NCI-H345 (cell line): ENCODE measurements at places on chromosomes 16 and 17.

- DNase-seq = no peak
These were observed 40.6 kb downstream of the RAB11FIP4 start for GRCh38 chr17:31431852-31432658.

DNA sequence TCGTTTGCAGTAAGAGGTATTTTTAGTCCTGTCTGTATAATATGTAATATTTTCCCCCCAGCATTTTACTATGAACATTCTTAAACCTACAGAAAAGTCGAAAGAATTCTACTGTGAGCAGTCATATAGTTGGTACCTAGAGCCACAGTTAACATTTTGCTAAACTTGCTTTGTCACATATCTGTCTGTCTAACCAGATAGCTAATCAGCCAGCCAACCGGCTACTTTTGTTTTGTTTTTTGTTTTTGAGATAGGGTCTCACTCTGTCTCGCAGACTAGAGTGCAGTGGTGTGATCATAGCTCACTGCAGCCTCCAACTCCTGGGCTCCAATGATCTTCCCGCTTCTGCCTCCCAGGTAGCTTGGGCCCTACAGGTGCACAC lies 73.3 kb downstream of the ABCC1 start:
- no peak for DNase-seq

DNA sequence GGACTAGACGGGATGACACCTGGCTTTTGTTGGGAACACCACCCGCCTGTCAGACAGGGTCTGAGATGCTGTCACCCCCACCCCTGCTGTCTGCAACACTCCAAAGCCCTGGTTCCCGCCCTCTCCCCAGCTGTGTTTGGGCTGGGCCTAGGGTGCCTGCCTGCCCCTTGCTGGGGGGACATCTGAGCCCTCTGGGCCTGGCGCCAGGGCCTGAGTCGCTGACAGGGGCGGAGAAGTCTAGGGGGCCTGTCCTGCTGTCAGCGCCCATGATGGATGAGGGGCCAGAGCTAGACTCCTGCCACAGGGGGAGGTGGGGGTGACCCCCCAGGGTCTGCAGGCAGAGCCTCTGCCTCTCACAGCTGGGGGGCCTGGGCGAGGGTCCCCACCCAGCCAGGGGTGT lies 7.6 kb upstream of the PKMYT1 start:
- DNase-seq = peak; percentile 82

GRCh38 chr16:71673582-71673973 lies 47.6 kb downstream of the MARVELD3 start:
- no peak for DNase-seq

- DNase-seq = no peak
These were observed 10.3 kb downstream of the UBE2O start for GRCh38 chr17:76442341-76443338.

GRCh38 chr16:17801068-17801467 lies 330.3 kb upstream of the XYLT1 start:
- DNase-seq = no peak

- DNase-seq = no peak
These were observed 1.8 kb downstream of the C16orf54 start for GRCh38 chr16:29743827-29744531.

DNA sequence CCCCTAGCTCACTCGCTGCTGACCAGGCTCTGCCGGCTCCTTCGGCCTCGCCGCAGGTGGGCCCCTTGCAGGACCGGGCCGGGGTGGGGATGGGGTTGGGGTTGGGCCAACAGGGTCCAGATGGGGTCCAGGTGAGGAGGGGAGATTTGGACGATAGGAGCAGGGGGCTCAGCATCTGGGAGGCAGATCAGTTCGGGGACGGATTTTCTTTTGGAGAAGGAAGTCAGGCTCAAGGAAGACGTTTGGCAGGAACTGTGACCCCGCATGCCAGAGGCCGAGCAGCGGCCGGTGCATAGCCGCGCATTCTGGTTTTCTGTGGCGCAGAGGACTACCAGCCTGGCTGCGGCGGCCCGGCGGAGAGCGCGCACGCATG lies 845 bp upstream of the ALDOA start:
- DNase-seq = no peak

DNA sequence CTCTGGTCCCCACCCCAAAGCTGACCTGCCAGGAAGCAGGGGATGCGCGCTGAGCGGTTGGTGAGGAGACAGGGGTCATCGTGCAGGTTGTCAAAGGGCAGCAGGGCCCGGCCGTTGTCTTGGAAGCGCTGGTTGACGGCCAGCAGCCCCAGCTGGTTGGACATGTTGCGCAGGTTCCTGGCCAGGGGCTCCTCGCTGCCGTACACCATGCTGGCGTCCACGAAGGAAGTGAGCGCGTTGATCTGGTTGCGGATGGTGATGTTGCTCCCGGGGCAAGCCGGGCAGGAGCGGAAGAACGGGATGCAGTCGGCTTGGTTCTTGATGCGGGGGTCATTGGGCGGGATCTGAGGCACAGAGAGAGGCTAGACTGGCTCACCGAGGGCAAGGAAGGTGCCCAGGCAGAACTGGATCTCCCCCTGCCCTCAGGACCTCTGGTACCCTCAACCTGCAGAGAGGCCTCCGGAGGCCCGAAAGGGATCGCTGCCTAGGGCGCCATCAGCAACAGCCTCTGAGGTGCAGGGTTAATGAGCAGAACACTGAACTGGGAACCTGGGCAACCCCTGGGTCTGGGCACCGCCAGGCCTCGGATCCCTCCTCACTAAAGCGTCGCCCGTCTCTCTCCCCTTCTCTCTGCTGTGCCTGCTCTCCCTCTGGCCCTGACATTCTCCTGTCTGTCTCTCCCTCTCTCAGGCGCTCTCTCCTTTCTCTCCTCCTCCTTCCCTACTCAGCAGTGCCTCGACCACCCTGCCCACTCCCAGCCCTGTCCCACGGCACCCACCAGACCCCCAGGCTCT lies 2.7 kb downstream of the MPO start:
- DNase-seq = no peak

DNA sequence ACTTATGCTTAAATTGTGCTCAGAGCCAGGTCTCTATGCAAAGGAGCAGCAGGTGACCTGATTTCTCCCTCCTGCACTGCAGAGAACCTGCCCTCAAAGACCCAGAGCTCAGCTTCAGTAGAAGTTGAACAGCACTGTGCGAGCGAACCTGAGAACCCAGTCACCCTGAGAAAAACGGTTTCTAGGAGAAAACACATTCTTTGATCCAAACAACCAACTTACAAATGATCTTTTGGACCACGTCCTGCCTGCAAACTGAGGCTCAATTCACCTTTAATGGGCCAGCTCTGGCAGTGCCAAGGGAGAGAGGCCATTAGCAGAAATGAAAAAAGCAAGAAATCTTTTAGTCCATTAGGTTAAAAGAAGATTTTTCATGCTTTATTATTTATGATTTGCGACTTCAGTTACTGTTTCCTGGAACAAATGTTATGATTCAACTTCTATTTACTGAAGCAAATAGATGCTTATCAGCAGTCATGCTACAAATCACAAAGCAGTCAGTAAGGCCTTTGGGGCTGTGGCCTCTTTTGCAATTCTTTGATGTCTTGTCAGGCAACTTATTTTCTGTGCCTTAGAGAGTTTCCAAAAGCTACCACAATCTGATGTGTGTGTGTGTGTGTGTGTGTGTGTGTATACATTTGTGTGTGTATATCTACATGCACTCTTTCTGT lies 65.7 kb upstream of the LRRC37A3 start:
- no peak for DNase-seq

DNA sequence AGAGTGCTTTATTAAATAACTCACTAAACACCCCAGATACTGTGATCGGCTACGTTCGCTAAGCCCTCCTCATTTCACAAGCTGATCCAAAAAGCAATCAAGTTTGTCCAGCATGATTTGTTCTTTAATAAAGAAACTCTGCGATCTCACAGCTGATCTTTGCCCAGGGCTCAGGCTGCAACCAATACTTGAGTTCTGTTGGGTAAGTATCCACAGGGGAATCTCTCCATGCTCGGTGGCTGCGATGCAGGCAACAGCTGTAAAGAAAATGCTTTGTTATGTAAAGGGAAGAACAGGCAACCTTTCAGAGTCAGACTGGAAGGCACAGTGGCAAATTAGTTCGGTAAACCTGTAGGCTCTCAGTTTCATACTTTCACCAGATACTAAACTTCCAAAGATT lies 67.5 kb downstream of the SHISA6 start:
- no peak for DNase-seq

DNA sequence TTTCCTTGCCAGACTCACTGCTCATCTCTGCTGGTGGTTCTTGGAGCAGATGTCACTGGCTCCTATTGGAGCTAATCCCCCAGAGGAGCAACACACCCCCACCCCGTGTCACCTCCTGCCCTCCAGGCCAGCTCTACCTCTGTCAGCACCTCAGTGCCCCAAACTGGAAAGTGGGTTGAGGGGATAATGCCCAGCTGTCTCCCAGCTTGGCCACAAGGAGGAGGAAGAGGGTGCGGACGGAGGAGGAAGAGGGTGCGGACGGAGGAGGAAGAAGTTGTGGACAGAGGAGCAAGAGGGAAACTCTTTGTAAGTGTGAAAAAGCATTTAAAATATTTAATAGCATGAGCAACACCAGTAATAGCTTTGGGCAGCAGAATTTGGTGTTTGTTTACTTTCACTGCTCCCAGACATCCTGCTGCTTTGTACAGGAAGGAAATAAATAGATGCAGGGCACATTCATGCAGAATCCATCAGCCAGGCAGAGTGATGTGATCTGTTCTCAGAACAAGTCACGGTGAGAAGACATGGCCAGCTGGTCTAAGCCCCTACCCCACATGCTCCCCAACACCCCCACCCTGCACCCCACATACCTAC lies 82.5 kb downstream of the C17orf67 start:
- DNase-seq = no peak

DNA sequence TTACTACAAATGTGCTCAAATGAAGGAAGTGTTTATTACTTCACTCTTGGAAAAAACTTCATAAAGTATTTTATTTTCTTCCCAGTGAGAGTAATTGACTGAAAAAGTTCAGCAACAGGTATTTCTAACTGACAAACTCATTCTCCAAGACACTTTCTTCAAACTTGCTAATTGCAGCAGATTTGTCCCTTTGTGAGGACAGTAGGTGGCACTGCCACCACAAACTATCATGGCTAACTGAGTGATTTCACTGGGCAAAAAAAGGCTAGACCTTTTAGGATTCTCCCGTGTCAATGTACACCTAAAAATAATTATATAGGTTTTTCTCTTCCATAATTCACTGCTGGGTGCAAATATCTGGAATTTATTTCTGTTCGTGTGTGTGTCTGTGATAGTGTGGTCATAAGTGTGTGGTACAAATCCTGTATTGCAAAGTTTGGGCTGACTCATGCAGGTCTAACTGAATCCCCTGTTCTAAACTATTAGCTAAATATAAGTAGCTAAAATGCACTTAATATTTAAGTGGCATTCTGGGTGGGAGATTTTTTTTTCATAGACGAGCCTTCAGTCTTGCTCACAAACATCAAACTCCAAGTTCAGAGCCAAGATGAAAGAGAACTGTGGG lies 3.9 kb downstream of the HS3ST3A1 start:
- DNase-seq = no peak

- no peak for DNase-seq
These were observed 83.4 kb downstream of the HIC1 start for GRCh38 chr17:2138318-2138717.

DNA sequence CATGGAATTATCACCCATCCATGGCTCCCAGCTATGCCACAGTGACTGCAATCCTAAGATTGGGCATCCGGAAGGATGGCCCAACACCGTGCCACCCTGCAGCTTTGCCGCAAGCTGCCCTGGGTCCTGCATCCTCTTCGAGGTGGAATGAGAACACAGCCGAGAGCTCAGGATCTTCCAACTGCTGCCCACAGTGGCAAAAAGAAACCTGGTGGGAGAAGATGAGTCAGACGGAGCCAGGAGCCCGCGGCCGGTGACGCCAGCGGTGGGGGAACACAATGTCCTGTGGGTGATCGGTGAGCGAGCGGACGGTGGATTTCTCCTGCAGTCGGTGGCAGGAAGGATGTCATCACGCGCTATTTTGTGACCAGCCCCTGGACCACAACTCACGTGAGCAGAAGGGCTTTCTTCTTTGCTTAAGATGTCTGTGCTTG lies 20.1 kb downstream of the CD7 start:
- DNase-seq = no peak

GRCh38 chr17:72677714-72678390 lies 414.6 kb downstream of the SLC39A11 start:
- DNase-seq = no peak

DNA sequence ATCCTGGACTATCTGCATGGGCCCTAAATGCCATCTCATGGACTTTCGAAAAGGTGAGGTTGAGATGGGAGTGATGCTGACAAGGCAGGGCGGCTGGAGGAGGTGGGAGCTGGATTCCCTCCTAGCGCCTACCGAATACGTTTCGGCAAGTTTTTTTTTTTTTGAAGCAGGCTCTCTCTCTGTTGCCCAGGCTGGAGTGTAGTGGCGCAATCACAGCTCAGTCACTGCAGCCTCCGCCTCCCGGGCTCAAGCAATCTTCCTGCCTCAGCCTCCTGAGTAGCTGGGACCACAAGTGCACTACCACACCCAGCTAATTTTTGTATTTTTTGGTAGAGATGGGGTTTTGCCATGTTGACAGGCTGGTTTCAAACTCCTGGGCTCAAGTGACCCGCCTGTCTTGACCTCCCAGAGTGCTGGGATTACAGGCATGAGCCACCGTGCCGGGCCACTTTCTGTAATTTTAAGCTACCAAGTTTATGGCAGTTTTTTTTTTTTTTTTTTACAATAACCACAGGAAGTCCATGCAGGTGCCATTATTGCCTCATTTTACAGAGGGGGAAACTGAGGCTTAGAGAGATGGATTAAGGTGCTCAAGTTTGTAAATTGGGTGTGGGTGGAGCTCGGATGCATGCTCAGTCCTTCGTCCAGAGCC lies 246.4 kb downstream of the PRKCA start:
- DNase-seq = no peak

DNA sequence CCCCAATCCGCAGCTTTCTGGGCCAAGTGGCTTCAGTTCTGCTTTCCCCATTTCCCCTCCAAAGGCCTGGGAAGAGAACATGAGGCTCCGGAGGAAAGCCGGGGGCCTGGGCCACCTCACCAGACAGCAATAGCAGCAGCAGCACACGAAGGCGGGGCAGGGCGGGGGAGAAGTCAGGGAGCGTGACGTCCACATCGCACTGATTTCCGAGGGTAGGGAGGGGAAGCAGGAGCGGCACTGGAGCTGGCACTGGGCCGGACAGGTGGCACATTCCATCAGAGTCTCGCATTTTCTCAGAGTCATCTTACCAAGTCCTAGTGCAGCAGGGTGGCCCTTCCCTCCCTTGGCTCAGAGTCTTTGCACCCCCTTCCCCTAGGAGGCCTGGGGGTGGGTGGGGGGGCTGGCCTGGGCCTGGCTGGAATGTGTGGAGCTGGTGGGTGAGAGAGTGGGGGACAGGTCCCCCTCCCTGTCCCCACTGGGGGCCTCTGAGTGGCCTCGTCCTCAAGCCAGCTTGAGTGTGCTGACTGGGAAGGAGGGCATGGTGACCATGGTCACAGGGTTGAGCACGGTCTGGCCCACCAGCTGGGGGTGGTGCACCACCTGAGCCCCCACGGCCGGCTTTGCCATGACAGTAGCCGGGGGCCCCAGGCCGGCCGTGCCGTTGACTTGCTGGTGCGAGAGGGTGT lies 14.3 kb downstream of the MNT start:
- no peak for DNase-seq
